ENCODE measurements at places on chromosomes 16 and 17. TPM values are rescaled to one million over a fixed set of nuclear protein-coding genes. Genes with fewer than 3 reads are reported as not detected.
A peak's percentile ranks its signal among the peaks of the same experiment; 100 is the strongest.

GRCh38 chr17:83073389-83074063, 5.9 kb upstream of the METRNL start:
- H3K27ac ChIP-seq, result no peak overlapping the region
- no peak overlapping the region for H3K4me3 ChIP-seq
- H3K27me3 ChIP-seq, result 0 out of 2 replicates have a peak, but pooled peaks cover 3% of the 10 kb centered on the region
- H3K4me1 ChIP-seq, result peaks cover 15% of the 10 kb centered on the region
- no peaks in the 10 kb centered on the region for H3K36me3 ChIP-seq

DNA sequence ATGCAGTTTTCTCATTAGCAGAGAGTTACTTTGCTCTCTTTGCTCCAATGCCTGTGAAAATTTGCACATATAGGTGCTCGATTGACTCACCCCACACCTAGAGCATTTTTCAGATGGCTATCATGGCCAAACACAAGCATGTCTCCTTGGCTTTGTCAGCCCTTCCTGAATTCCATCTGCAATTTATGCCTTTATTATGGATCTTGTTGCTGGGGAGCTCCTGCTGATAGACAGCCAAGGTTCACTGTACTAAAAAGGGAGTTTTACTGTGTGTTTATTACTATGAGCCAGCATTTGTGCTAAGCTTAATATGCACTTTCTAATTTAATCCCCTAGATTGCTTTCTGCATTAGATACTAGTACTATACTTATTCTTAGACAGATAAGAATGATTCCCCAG, 93.3 kb downstream of the TOX3 start:
- H3K4me1 ChIP-seq, result no peaks in the 10 kb centered on the region
- no peak for DNase-seq
- H3K27me3 ChIP-seq, result no peaks in the 10 kb centered on the region
- no peaks in the 10 kb centered on the region for H3K36me3 ChIP-seq

GRCh38 chr16:14609716-14610115, 20.3 kb downstream of the PARN start:
- peaks cover 14% of the 10 kb centered on the region for H3K36me3 ChIP-seq
- H3K27me3 ChIP-seq, result no peaks in the 10 kb centered on the region
- no peak for DNase-seq
- H3K27ac ChIP-seq, result no peak overlapping the region
- no peaks in the 10 kb centered on the region for H3K4me1 ChIP-seq
- no peak overlapping the region for H3K4me3 ChIP-seq

DNA sequence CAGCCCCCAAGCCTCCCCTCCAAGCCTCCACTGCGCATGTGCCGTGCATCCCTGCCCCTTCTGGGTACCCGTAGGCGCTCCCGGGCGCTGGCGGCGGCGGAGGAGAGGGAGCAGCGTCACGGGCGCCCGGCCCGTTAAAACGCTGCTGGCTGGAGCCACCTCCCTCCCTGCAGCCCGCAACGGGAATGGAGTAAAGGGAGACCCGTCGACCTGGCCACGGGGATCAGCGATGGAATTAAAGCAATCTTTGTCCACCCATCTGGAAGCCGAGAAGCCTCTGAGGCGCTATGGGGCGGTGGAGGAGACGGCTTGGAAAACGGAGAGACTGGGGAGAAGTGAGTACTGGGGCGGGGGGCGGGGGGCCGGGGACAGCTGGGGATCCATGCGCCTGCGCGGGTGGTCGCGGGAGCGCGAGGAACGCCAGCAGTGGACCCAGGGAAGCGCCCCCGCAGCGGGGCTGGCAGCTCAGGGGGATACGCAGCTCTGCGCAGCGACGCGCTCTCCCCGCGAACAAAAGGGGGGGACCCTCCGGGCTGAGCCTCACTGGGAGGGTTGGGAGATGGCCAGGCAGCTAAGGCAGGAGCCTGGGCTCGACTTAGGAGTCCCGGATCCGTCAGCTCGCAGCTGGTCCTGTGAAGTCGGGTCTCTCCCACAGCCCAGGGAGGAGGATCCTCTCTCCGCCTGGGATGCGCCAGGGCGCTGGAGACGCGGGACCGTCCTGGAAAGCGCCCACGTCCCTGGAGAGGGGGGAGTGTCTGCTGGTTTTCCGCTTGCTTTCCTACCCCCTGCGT, at the start of gene BMERB1:
BMERB1 (plus strand) TSS at position 164 of the 791 bp plus-strand sequence; CDS start at position 230, 66 bp downstream.
- peaks cover 6% of the 10 kb centered on the region for H3K4me1 ChIP-seq
- H3K4me3 ChIP-seq, result peak within 1 kb of the TSS; percentile 82

GRCh38 chr16:2470234-2470601, 879 bp upstream of the NTN3 start:
- no peaks in the 10 kb centered on the region for H3K27me3 ChIP-seq
- DNase-seq, result no peak
- H3K36me3 ChIP-seq, result no peaks in the 10 kb centered on the region
- H3K4me1 ChIP-seq, result peaks cover 9% of the 10 kb centered on the region
- no peak overlapping the region for H3K27ac ChIP-seq
- no peak overlapping the region for H3K4me3 ChIP-seq

GRCh38 chr17:77834170-77835115, 124.1 kb upstream of the TNRC6C start:
- peaks cover 38% of the 10 kb centered on the region for H3K4me1 ChIP-seq
- no peak overlapping the region for H3K27ac ChIP-seq
- H3K36me3 ChIP-seq, result no peaks in the 10 kb centered on the region
- DNase-seq, result peak; percentile 87
- peaks cover under 1% of the 10 kb centered on the region for H3K27me3 ChIP-seq

- no peak overlapping the region for H3K4me3 ChIP-seq
- H3K4me1 ChIP-seq, result no peaks in the 10 kb centered on the region
- peaks cover 9% of the 10 kb centered on the region for H3K27me3 ChIP-seq
Measured at GRCh38 chr17:34858591-34859565, 102.4 kb downstream of the CCT6B start.

- H3K27ac ChIP-seq, result no peak overlapping the region
- no peaks in the 10 kb centered on the region for H3K27me3 ChIP-seq
- H3K36me3 ChIP-seq, result peaks cover 5% of the 10 kb centered on the region
- no peaks in the 10 kb centered on the region for H3K4me1 ChIP-seq
- H3K4me3 ChIP-seq, result no peak overlapping the region
Measured at GRCh38 chr17:78432226-78433012, 54.0 kb downstream of the PGS1 start.

The RMI2 gene
- 10.9 TPM for total RNA-seq

DNA sequence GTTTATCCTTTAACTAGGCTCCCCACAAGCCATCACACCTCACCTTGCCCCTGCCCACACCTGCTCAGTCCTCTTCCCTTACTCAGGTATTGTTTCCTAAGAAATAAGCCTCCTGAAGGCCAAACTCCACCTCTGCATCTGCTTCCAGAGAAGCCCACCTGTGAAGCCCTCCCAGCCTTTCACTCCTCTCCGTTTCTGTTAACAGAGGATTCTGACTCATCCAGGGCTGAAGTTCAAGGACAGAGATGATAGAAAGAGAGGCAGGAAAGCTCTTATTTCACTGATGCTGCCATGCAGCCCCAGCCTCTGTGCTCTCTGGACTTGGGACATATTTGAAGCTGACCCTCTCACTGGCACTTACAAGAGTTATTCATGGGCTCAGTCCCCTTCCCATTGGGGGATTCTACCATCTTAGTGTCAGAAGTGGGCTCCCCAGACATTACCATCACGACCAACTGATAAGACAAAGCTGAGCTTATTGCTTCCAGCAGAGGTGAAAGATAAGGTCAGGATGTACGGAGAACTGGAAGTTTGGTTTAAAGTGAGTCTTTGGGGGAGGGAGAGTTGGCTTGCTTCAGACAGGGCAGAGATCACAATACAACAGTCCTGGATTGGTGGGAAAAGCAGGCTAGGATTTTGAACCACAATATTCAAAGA, 35.3 kb upstream of the XYLT2 start:
- H3K4me1 ChIP-seq, result no peaks in the 10 kb centered on the region
- no peak overlapping the region for H3K4me3 ChIP-seq
- H3K36me3 ChIP-seq, result no peaks in the 10 kb centered on the region
- H3K27ac ChIP-seq, result no peak overlapping the region
- peaks cover 14% of the 10 kb centered on the region for H3K27me3 ChIP-seq

The ANKRD13B gene
- 11.2 TPM for total RNA-seq

- no peaks in the 10 kb centered on the region for H3K4me1 ChIP-seq
- H3K4me3 ChIP-seq, result no peak overlapping the region
- H3K27ac ChIP-seq, result no peak overlapping the region
- no peaks in the 10 kb centered on the region for H3K27me3 ChIP-seq
- no peak for DNase-seq
- no peaks in the 10 kb centered on the region for H3K36me3 ChIP-seq
Measured at GRCh38 chr17:75102385-75102821, 7.4 kb upstream of the ARMC7 start.

DNA sequence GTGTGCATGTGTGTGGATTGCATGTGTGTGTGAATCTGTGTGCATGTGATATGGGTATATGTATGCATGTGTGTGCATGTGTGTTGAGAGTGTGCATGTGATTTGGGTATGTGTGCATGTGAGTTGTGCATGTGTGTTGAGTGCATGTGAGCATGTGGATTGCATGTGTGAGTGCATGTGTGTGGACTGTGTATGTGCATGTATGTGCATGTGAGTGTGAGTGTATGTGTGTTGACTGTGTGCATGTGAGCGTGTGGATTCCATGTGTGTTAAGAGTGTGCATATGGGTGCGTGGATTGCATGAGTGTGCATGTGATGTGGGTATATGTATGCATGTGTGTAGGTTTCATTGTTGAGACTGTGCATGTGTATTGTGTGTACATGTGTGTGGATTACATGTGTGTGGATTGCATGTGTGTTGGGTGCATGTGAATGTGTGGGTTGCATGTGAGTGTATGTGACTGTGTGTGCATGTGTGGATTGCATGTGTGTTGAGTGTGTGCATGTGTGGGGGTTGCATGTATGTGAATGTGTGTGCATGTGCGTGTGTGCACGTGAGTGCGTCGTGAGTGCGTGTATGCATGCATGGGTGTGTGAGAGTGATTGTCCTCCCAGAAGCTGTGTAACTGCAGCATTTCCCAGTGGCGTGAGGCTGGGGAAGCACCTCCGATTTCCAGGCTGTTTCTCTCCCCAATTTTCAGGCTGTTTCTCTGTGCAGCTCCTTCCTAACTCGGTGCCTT, 19.4 kb downstream of the C1QTNF1 start:
- H3K4me3 ChIP-seq, result no peak overlapping the region
- no peak overlapping the region for H3K27ac ChIP-seq
- peaks cover 25% of the 10 kb centered on the region for H3K4me1 ChIP-seq
- no peaks in the 10 kb centered on the region for H3K36me3 ChIP-seq

DNA sequence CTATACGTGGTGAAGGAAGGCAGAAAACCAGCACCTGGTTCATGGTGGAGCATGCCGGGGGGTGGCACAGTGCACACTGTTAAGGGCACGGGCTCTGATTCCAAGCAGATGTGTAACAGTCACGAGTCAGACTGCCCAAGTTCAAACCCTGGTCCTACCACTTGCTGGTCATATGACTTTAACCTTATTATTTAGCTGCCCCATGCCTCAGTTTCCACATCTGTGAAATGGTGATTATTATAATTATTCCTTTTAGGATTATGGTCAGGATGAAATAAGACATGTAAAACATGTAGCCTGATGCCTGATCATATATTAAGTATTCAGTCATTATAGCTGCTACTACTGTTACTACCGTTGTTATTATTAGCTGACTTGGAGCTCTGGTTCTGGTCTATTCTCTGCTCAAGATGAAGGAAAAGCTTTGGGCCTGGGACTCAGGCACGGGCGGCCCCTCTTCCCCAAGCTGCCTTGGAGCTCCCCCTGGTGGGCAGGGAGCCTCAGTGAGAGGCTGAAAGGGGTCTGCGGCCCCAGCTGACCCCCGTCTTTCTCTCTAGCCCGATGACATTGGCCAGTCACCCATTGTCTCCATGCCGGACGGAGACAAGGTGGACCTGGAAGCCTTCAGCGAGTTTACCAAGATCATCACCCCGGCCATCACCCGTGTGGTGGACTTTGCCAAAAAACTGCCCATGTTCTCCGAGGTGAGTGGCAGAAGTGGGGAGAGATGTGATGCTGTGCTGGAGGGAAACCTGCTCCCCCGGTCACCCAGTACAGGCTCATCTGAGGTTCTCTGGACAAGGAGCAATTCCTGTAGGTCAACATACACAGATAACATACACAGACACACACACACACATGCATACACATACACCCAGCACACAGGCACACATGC, 14.0 kb downstream of the NR1D1 start:
- no peak overlapping the region for H3K27ac ChIP-seq
- H3K36me3 ChIP-seq, result no peaks in the 10 kb centered on the region
- peak; percentile 42 for DNase-seq
- H3K4me3 ChIP-seq, result no peak overlapping the region

- H3K4me3 ChIP-seq, result no peak overlapping the region
- no peaks in the 10 kb centered on the region for H3K36me3 ChIP-seq
- no peaks in the 10 kb centered on the region for H3K4me1 ChIP-seq
- no peak for DNase-seq
- H3K27me3 ChIP-seq, result no peaks in the 10 kb centered on the region
Measured at GRCh38 chr16:5527817-5528216, 430.2 kb upstream of the EEF2KMT start.

The CHST4 gene
- total RNA-seq, result not detected

DNA sequence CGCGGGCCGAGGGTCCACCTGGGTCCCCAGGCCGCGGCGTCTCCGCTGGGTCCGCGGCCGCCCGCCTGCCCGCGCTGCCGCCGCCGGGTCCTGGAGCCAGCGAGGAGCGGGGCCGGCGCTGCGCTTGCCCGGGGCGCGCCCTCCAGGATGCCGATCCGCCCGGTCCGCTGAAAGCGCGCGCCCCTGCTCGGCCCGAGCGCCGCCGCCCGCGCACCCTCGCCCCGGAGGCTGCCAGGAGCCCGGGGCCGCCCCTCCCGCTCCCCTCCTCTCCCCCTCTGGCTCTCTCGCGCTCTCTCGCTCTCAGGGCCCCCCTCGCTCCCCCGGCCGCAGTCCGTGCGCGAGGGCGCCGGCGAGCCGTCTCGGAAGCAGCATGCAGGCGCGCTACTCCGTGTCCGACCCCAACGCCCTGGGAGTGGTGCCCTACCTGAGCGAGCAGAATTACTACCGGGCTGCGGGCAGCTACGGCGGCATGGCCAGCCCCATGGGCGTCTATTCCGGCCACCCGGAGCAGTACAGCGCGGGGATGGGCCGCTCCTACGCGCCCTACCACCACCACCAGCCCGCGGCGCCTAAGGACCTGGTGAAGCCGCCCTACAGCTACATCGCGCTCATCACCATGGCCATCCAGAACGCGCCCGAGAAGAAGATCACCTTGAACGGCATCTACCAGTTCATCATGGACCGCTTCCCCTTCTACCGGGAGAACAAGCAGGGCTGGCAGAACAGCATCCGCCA, 504 bp downstream of the FOXC2 start:
- H3K4me3 ChIP-seq, result no peak overlapping the region
- no peak overlapping the region for H3K27ac ChIP-seq
- H3K36me3 ChIP-seq, result no peaks in the 10 kb centered on the region
- H3K4me1 ChIP-seq, result peaks cover 15% of the 10 kb centered on the region
- no peaks in the 10 kb centered on the region for H3K27me3 ChIP-seq

The NPIPA3 gene
- total RNA-seq, result 1.4 TPM

The DYNLL2 gene
- total RNA-seq, result 50.3 TPM

The BTBD17 gene
- total RNA-seq, result not detected

GRCh38 chr16:67967183-67967957, 1.1 kb downstream of the SLC12A4 start:
- no peaks in the 10 kb centered on the region for H3K27me3 ChIP-seq
- H3K36me3 ChIP-seq, result no peaks in the 10 kb centered on the region
- peaks cover 17% of the 10 kb centered on the region for H3K4me1 ChIP-seq
- peak overlapping the region; percentile 94 for H3K4me3 ChIP-seq
- peak; percentile 11 for DNase-seq
- no peak overlapping the region for H3K27ac ChIP-seq

The SLC12A3 gene
- not detected for total RNA-seq
